ENCODE measurements at places on chromosomes 7 and 10. TPM values are rescaled to one million over a fixed set of nuclear protein-coding genes. Genes with fewer than 3 reads are reported as not detected.

DNA sequence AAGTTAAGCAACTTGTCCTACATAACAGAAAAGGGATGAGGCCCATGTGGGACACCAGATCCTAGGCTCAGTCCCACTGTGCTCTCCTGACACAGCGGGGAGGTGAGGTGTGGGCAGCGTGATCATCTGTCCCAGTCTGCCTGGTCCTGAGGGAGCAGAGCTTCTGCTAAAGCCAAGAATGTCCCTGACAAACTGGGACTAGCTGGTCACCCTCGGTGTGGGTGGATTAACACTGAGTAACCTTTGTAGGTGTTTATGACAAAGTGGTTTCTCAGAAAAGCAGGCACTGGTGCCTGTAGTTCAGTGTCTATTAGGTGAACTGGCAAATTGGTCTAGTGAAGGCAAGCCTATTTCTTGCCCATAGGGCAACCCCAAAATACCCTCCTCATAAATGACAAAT lies 127.8 kb upstream of the HABP2 start:
- no peak for DNase-seq

DNA sequence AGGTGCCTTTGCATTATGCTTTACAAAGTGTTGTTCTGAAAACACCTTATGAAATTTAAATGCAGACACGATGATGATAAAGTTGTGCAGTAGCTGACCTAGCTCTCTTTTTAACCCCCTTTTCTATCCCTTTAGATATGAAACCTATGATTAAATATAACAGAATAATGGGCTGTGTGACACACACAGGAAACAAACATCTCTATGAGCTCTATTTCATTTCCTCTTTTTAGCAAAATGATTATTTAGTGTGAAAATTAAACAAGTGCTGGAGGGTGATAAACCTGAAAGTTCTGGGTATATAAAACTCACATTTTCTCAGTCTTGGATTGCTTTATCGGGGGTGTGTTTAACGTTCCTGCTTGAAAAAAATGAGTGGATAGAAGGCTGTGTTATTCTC lies 1310.5 kb upstream of the CELF2 start:
- DNase-seq, result no peak

- no peak for DNase-seq
Observed at GRCh38 chr7:141946796-141947195, at the start of gene CLEC5A. TSS of gene CLEC5A (minus strand) at chr7:141946974. CDS start at chr7:141946292, 682 bp downstream.

The THSD7A gene
- not detected for total RNA-seq

The CPN1 gene
- total RNA-seq, result not detected

Data from activated CD4-positive, alpha-beta T cell treated with anti-CD3 and anti-CD28 coated beads for 36 hours (primary cell).